ENCODE measurements at places on chromosomes 3 and 15.
A peak's percentile ranks its signal among the peaks of the same experiment; 100 is the strongest.

- no peak for DNase-seq
Observed at GRCh38 chr3:68779261-68779660, 153.1 kb downstream of the TAFA4 start.

GRCh38 chr15:63663906-63664305 is 66.7 kb downstream of the FBXL22 start:
- no peak for DNase-seq

DNA sequence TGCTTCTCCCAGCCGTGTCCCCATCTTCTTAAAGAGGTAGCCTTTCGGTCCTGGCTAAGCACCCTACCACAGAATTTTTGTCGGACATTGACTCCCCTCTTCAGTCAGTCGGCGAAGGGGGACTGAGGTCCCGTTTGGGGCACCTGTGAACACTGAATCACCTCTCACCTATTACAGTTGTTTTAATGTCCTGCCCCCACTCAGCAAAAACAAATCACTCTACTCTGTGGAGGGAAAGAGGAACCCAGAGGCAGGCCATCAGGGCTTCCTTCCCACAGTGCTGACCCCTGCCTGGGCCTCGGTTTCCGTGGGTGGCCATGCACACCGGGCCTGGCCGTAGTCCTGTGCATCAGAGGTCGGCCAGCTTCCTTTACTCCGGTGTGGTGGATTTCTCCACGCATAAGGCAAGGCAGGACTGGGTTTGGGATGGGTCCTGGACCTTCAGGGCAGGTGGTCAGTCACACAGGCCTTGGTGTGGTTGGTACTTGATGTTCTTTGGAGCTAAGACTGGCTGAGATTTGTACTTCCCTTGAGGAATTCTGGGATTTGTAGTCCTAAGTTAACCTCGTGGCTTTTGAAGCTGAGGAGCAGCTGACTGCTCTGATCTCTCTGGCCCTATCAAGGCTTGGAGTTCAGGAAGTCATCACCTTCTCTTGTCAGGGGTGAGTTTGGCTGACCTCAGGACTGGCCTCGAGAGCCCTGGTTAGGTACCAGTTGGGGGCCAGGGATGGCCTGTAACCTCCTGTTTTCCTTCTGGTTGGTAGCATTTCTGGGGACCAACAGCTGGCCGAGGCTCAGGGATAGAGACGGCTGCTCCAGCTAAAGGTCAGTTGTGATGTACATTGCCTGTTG is 627 bp upstream of the FAM131A start:
- peak; percentile 79 for DNase-seq

DNA sequence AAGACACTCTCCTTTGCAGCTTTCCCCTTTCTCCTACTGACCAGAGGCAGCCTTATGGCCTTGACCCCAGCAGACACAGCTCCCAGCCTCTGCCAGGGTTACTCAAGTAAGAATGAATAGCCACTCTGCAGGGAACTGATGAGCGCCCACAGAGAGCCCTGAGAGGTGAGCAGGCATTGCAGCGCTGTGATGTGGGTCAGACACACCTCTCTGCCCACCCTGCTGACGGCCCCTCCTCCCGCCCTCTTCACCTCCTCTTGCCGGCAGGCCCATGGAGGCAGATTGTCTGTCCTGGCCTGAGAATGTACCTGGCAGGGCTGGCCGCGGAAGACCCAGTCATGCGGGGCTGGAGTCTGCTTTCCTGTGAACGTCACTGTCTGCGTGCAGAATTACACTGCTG is 512.6 kb upstream of the PPP2R3A start:
- no peak for DNase-seq

DNA sequence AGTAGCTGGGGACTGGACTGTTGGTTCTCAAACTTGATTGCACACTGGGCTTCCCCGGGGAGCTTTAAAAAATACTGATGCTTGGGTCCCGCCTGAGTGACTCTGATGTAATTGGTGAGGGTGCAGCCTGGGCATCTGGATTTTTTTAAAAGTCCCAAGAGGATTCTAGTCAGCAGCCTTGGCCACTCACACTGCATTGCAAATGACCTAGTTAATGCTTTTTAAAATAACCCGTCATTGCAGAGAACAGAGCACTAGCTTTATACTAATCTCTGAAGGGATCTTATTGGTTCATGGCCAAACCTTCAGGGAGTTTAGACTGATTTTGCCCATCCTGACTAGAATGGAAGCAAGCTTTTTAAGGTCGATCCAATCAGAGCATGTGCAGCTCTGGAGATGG is 310.6 kb upstream of the PROK2 start:
- no peak for DNase-seq

DNA sequence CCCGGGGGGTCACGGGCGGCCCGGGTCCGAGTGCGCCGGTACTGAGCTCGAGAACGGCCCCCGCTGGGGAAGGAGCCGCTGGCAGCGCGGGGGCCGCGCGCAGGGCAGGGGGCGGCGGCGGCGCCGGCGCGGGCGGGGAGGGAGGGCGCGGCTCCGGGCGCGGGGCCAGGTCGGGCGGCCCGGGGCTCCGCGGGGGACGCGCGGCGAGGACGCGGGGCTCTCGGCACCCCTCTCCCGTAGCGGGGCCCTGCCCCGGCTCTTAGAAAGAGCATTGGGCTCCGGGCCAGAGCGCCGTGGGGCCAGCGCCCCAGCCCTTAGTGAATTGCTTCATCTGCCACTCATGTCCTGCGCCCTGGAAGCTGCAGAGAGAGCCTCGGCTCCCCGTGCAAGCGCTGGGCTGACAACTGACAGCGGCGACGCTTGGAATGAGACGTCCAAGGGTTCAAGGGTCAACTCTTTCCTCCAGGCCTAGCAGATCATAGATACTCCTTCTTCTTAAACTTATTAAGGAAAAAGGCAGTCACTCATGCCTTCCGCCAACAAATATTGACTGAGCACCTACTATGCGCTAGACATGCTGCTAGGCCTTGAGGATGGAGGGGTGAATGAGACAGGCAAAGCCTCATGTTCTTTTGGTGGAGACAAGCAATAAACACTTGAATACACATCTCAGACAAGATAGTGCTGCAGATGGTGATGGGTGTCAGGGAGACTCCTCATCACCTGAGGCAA is 140.8 kb downstream of the SMAD6 start:
- peak; percentile 26 for DNase-seq

DNA sequence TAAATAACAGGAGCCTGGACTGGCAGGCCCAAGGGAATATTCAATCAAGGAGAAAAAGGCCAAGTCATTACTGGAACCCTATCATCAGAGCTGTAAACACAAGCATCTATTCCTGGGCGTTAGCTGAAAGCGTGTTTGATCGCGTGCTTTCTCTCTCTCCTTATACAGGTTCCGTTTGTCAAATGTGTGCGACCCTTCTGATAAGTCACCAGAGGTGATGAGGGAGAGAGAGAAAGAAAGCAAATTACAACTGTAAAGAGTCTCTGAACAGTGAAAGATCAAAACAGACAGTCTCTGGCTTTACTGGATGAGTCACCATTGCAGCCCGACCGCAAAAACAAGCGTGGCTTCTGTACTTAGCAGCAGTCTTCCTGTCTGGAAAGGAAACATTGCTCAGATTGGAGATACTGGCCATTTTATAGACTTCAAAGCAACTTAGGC is 39.5 kb upstream of the TPRG1 start:
- peak; percentile 95 for DNase-seq

GRCh38 chr3:172268868-172269267 is 179.4 kb downstream of the GHSR start:
- DNase-seq: no peak

DNA sequence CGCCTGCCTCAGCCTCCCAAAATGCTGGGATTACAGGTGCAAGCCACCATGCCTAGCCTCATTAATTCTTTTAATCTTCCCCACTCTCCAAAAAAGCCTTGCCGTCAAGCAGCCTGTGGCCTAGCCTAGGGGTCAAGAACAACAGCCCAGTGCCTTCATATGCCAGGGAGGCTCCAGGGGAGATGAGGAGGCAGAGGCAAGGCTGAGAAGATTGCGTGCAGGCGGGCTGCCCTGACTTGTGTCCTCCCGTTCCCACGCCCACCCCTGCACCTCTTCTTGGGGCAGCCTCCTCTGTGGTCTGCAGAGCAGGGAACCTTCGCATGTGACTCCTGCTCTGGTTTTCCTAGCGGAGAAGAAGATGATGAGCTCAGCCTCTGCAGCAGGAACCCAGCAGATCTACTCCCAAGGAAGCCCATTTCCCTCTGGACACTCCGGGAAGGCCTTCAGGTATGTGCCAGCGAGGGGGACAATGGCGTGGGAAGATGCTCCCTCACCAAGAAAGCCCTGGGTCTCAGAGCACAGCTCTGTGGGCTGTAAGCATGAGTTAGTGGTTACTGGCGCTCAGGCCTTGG is 118.5 kb upstream of the ABHD17C start:
- DNase-seq: no peak

DNA sequence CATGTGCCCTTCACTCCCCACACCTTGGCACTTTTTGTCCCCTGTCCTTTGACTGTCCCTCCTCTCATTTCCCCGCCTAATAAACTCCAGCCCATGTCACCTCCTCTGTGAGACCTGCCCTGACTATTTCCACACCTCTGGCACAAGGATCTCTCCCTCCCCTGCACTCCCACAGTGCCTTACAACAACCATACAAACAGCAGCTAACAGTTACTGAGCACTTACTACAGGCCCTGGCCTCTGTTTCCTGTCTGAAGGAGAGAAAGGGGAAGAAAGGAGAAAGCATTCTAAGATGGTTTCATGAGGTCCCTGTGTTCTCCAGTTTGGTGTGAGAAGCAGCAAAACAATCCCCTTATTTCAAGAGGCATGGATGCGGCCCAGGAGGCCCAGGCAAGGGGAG is 20.0 kb upstream of the TRH start:
- no peak for DNase-seq

- DNase-seq: no peak
Observed at GRCh38 chr3:171184372-171184771, 157.9 kb upstream of the SLC2A2 start.

- DNase-seq: no peak
Observed at GRCh38 chr3:62378311-62378789, 5.0 kb upstream of the FEZF2 start.

DNA sequence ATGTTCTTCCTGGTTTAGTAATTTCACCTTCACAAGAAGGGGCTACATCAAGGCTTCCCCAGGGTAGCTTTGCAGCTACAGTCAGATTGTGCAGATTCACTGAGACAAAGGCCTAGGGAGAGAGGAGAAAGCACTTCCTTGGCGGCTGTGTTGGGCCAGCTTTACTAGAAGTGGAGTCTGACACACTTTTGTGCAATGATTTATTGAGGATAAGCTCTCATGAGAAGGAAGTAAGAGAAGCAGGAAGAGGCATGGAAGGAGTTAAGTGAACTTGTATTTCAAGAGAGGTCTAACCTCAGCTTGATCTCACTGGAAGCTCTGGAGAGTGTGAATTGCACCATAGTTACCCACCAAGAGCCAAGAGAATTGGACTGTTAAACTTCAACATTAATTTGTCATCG is 78.9 kb downstream of the TGFBR2 start:
- DNase-seq: no peak

- peak; percentile 21 for DNase-seq
Observed at GRCh38 chr15:87761736-87762509, 494.6 kb downstream of the NTRK3 start.

DNA sequence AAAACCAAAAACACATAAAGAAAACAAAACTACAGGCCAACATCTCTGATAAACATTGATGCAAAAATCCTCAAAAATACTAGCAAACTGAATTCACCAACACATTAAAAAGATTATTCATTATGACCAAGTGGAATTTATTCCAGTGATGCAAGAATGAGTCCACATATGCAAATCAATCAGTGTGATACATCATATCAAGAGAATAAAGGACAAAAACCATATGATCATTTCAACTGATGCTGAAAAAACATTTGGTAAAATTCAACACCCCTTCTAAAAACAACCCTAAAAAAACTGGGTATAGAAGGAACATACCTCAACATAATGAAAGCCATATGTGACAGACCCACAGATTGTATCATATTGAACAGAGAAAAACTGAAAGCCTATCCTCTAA is 265.6 kb upstream of the DCBLD2 start:
- no peak for DNase-seq

- DNase-seq: no peak
Observed at GRCh38 chr3:71692139-71692538, 33.1 kb downstream of the EIF4E3 start.

- DNase-seq: no peak
Observed at GRCh38 chr15:88493844-88494243, 26.3 kb downstream of the MRPS11 start.

DNA sequence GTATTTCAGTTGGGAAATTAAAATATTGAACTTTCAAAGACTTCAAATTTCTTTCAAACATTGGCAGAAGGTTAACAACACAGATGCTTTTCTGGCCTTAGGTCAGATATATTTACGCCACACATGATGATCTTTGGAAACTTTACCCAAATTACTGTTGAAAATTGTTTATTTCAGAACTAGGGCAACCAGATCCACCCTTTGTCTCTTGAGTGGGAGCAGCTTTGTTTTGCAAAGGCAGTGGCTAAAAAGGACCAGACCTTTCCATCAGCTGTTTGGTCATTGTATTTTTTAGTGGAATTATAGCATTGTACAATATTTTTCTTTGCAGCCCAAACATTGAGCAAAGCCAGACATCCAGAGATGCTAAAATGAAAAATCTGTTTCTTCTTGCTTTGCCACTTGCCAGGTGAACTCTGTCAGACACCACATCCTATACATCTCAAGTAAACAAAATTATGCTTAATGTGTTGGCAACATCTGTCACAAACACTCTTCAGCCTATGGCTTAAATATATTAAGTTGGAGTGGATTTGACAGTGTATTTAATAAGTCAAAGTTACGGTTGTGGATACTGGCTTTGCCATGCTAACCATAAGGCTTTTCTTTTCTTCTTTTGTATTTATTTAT is 651.9 kb downstream of the RBMS3 start:
- DNase-seq: no peak

All from HT1080 (cell line).